Activated naive CD8-positive, alpha-beta T cell treated with anti-CD3 and anti-CD28 coated beads, Interleukin-2, amount 50 U/mL, for 24 hours (primary cell): ENCODE measurements at places on chromosomes 7 and 10.

DNA sequence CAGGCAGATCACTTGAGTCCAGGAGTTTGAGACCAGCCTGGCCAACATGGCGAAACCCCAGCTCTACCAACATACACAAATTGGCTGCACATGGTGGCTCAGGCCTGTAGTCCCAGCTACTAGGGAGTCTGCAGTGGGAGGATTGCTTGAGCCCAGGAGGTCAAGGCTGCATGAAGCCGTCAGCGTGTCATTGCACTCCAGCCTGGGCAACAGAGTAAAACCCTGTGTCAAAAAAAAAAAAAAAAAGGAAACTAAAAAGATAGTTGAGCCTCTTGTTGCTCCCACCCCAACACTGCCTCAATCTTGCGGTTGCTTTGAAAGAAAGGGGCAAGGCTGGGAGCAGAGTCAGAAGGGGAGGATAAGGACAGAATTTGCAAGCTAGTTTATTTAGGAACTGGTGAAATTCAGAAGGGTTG lies 69.9 kb downstream of the SYPL1 start:
- no peak for DNase-seq

DNA sequence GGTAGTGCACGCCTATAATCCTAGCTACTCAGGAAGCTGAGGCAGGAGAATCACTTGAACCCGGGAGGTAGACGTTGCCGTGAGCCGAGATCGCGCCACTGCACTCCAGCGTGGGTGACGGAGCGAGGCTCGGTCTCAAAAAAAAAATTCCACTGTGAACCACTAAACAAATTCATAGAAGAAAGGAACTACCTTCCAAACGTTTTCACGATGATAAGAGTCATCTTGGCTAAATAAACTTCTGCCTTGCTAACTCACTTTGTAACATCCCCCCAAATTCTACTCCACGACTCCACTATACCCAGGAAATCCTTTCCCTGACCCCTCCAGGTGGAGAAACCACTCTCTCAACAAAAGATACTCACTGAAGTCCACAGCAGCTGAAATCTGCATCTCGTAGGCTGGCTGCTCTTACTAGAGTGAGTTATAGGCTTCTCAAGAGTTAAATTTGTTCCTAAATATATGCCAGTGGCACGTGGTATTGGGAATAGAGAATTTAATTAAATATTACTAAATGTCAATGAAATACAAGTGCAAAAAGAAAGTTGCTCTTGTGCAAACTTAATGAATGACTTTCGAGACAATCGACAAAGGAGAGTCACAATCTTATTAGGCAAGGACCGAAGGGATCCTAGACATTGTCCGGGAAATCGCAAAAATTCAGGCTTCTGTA lies 1.6 kb upstream of the GTF2I start:
- DNase-seq, result no peak

DNA sequence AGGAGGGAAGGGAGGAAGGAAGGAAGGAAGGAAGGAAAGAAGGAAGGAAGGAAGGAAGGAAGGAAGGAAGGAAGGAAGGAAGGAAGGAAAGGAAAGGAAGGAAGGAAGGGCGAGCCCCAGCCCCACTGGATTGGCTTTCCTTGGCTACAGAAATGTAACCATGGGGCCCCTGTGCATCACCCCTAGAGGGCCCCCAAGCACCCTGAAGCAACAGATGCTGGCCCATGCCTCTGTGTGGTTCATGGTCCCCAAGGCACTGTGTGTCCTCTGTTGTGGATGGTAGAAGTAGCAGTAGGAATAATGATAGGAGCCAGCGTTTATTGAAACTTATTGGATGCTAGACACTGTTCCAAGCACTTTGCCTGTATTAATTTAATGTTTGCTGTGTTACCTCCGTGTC lies 116.6 kb upstream of the MACROH2A2 start:
- DNase-seq, result peak; percentile 7

DNA sequence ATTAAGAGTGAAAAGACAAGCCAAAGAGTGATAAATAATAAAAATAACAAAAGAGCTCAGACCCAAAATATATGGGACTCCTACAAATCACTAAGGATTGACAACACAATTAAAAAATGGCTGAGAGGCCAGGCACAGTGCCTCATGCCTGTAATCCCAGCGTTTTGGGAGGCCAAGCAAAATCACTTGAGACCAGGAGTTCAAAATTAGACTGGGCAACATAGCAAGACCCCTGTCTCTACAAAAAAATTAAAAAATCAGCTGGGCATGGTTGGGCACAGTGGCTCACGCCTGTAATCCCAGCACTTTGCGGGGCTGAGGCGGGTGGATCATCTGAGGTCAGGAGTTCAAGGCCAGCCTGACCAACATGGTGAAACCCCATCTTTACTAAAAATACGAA lies 137.3 kb downstream of the IDE start:
- no peak for DNase-seq

DNA sequence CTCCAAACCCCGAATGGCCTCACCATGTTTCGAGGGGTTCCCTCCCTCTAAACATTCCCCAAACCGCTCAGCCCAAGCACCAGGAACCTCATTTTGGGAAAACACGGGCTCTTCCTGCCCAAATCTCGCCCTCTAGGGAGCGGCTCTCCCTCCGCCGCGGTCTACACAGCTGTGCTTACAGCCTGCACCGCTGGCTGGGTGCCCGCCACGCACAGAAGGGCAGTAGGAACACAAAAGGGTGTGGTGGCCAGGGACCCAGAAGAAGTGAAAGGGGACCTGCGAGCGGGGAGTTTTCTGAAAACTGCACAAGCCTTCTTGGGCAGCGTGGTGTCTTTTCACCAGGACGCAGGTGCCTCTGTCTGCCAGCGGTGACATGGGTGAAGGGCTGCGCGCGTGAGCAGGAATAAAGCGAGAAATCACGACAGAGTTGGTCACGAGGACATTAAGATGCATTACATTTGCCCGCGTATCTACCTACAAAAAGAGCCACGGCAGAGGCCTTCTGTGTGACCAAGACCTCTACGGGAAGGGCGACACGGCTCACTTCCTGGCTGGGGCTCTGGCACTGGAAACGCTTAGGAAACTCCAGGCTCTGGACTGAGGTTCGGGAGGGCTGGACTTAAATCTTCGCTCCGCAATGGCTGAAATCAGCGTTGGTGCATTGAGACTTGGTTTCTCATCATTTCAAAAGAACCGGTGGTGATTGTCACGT lies 171.7 kb downstream of the LSM5 start:
- no peak for DNase-seq

DNA sequence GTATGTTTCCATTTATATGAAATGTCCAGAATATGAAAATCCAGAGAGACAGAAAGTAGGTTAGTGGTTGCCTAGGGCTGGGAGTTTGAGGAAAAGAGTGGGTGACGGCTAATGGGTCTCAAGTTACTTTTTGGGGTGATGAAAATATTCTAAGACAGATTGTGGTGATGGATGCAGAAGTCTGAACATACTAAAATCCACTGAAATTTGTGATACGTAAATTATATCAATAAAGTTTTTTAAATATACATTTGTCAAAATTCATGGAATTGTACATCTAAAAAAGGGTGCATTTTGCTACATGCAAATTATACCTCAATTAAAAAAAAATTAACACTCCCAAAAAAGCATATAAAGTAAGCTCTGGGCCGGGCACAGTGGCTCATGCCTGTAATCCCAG lies 9.4 kb downstream of the DDIT4 start:
- DNase-seq, result no peak

GRCh38 chr10:122515588-122516231 lies 44.8 kb upstream of the DMBT1 start:
- DNase-seq, result peak; percentile 69

DNA sequence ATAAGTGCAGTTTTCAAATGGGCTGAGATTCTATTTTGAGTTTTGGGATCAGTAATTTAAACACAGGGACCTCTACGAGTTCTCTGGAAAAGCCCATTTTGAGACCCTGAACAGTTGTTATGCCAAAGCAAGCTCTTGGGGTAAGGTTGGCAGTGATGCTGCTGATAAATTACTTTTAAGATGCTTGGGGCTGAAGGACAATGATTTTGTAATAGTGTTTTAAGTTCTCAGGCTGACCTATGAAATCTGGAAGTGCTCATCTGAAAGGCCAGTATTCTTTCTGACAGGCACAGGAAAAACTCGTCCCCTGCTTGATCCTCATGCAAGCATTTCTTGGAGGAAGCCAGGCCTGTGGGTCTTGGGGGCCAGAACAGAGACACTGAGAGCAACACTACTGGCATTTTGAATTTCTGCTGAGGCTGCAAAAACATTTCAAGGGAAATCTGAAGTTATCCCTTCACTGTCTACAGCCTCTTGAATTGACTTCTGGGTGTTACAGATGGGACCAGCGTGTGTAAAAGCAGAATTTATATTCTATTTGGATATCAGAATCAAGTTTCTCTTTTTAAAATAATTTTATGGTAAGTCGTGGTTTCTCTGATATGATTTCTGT lies 79.7 kb downstream of the AUTS2 start:
- no peak for DNase-seq

DNA sequence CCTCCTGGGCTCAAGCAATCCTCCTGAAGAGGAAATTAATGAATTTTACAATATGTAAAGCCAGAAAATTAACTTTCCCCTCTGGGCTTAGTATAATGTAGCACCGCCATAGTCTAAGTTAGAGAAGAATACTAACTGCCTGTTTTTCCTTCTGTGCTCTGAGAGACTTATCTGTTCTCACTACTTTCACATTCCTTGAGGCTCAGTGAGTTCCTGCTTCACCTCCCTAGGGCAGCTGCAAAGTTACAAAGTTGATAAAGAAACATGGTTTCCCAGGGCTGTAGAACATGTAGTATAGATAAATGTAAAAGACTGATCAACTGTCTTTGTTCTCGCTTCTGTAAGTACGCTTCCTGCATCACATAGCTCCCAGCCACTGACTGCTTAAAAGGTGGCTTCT lies 16.0 kb upstream of the OLAH start:
- DNase-seq, result no peak

DNA sequence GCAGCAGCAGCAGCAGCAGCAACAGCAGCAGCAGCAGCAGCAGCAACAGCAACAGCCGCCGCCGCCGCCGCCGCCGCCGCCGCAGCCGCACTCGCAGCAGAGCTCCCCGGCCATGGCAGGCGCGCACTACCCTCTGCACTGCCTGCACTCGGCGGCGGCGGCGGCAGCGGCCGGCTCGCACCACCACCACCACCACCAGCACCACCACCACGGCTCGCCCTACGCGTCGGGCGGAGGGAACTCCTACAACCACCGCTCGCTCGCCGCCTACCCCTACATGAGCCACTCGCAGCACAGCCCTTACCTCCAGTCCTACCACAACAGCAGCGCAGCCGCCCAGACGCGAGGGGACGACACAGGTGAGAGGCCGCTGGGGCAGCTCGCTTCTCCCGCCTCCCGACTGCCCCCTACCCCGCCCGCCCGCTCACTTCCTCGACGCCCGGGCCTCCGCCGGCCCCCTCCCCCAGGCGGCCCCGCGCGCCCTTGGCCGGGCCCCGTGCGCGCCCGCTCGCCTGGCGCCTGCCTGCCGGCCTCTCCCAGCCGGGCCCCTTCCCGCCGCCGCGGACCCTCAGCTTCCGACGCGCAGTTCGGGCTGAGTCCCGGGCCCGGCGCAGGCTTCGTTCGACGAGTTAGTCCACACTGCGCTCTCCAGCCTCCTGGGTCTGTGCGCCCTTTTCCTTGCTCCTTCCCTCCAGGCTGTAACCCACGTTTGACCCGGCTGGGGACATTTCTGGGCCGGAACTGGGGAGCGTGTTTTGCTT lies 882 bp downstream of the DLX6 start:
- peak; percentile 34 for DNase-seq

- DNase-seq, result no peak
Measured at GRCh38 chr7:18125476-18125875, 97.8 kb upstream of the PRPS1L1 start.

DNA sequence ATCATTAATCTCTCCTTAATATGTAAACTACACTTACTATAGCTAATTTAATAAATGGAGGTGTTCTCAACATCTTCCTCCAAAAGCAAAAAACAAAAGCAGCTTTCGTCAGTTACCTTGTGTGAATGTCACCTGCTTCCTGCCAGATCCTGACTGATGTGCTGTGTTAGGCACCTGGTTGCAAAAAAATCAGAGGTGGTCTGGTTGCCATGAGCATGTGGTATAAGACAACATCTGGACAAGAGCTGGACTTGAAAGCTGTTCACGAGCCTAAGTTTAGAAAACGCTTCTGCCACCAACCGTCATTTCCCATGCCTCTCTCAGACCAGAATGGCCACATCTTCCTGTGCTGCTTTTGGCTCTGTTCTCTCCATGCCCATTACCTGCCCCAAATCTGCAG lies 42.0 kb upstream of the GGCT start:
- DNase-seq, result no peak

DNA sequence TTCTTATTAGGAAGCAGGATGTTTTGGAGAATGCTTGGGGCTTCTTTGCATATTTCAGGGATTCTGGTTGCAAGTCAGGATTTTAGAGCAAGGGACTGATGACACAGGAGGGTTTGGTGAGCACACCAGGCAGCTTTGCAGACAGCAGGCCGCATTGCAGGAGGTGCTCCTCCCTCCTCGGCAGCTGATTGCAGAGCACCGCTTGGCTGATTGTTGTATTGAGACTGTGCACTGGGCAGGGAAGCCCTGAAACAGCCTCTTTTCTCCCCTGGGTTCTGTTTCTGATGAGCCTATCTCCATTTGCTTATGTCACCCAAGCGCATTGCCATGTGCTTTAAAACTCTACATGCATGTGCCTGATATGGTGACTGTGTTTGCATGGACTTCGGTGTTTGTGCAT lies 769.6 kb downstream of the GRID1 start:
- DNase-seq, result no peak

DNA sequence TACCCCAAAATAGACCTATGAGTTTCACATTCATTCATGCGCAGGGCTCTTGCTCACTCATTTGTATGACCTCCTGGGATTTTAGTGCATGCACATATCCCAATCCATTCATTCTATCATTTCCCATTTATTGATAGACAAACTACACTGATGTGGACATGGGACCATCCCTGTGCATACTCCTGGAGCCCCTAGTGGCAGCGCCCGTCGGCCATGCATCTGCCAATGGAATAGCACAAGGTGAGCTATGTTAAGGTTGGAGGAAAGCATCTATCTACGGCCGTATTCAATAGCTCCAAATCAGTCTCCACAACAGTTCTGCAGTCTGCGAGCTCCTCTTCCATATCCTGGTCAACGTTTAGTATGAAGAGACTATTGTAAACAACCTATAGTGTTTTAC lies 31.7 kb upstream of the FIGNL1 start:
- no peak for DNase-seq

DNA sequence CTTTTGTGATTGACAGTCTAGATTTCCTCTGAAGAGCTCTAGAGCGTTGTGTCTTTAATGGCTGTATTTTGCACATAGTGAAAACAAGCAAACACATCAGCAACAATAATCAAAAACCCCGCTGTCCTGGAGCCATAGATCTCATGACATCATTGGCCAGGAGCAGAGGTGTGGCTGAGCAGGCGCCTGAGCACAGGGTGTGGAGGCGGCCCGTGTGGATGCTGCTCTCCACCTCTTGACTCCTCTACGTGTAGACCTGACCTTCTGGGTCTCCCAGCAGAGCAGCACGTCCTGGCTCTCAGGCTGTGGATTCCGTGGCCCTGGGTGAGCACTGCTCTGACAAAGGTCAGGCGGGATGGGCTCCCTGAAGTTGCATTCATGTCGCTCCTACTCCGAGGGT lies 63.0 kb upstream of the INSYN2A start:
- no peak for DNase-seq
